ENCODE measurements at places on chromosomes 2 and 18.

- DNase-seq: no peak
Measured at GRCh38 chr2:67242456-67242855, 154.7 kb upstream of the ETAA1 start.

- no peak for DNase-seq
Measured at GRCh38 chr2:1495676-1496358, 82.6 kb downstream of the TPO start.

GRCh38 chr2:69716555-69717120 lies 25.3 kb upstream of the ANXA4 start:
- peak; percentile 54 for DNase-seq

DNA sequence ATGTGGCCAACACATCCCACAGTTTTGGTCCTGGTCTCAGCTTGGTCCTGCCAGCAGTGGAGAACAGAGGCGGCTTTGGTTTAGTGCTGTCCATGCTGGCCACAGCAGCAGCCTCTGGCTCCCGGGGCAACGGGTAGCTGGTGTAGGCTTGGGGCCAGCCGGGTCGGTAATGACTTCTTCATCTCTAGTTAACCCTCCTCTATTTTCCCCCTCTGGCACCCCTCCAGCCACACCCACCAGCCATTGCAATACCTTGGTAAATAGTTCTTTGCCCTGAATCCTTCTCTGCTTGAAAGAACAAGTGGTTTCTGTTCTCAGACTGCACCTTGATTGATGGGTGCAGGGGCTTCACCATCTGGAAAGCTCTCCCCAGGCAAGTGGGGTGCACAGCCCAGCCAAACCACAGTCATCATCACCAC lies 31.7 kb upstream of the ZNF396 start:
- no peak for DNase-seq

- DNase-seq: no peak
Measured at GRCh38 chr2:61900281-61900680, 5.2 kb upstream of the COMMD1 start.

DNA sequence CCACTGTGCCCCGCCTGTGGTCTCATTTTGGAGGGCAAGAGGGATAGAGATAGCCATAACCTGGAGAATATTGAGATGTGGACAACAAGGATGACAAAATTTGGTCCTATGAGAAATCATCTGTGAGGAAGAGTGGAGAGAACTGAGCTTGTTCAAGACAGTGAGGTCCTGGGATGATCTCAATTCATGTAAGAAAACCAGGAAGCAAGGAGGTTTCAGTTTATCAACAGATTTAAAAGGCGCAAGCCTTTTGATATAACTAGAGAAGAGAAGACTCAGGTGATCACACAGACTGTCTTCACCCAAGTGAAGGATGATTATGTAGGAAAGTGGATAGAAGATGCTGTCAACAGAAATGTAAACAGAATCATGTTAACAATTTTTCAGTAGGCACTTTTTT lies 39.1 kb downstream of the PCBP1 start:
- DNase-seq: no peak

GRCh38 chr2:186544255-186544675 lies 45.6 kb upstream of the ITGAV start:
- DNase-seq: peak; percentile 89

- peak; percentile 14 for DNase-seq
Measured at GRCh38 chr2:228735697-228736096, 535.4 kb downstream of the PID1 start.

GRCh38 chr2:170716851-170717598 lies 1.9 kb downstream of the SP5 start:
- peak; percentile 38 for DNase-seq
